GM06990 (cell line): ENCODE measurements at places on chromosomes 16 and 17.

DNA sequence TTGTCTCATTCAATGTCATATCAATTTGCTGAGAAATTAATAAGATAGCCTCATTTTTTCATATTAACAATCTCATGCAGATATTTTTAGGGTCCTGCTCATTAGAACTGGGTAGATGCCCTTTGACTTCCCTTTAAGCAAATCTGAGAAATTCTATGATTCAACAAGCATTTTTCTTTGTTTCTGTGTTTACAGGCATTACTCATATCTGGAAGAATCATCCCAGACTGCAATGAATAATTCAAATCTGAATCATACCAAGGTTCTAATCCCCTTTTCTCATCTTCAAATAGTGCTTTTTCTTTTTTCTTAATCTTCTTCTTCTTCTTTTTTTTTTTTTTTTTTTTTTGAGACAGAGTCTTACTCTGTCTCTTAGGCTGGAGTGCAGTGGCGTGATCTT, 69.2 kb upstream of the KIFC3 start:
- peak; percentile 15 for DNase-seq

GRCh38 chr16:87470332-87470731, 22.5 kb downstream of the ZCCHC14 start:
- no peak for DNase-seq

DNA sequence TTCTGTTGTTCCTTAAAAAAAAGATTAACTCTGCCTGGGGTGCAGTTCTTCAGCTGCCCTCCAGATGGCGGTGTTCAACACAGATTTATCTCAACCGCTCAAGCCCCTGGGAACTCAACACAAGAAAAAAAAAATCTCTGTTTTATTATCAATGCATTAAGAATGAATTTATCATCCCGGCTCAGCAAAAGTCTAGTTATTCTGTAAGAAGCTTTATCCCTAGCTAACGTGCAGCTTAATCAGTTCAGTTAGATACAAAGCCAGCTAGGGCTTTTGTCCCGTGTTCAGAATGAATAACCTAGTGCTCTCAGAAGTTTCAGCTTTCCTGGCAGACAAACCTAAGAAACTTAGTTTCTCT, 475.9 kb upstream of the CCL2 start:
- DNase-seq = peak; percentile 18

GRCh38 chr16:81752225-81752875, 26.7 kb upstream of the PLCG2 start:
- peak; percentile 84 for DNase-seq

DNA sequence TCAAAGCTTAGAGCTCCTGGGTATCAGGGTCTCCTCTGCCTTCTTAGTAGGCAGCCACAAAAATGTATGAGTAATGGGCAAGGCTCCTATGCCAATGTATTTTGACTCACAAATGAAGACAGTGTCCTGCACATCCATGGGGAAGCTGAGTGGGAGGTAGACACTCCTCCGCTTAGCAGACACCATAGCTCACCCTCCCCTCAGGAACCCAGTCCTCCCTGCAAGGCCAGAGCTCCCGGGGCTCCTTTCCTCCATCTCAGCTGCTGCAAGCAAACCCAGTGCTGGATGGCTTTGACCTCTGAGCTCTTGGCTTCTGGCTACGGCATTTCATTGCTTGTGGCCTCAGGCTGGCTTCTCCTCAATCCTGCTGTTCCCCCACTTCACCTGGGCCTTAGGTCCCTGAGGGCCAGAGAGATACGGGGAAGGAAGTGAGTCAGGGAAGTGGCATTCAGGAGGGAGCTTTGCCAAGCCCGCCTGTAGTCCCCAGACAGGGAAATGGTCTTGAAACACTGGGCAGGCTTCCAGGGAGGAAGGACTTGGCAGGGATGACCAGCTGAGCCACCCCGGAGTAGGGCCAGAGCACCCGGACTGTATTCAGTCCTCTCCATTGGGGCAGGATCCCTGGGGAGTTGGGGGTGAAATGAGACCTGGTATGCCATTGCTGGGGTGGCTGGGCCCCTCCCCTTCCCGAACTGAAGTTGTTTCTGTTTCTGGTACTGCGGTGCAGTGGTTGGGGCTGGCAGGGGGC, 4.5 kb downstream of the ABCC3 start:
- no peak for DNase-seq

DNA sequence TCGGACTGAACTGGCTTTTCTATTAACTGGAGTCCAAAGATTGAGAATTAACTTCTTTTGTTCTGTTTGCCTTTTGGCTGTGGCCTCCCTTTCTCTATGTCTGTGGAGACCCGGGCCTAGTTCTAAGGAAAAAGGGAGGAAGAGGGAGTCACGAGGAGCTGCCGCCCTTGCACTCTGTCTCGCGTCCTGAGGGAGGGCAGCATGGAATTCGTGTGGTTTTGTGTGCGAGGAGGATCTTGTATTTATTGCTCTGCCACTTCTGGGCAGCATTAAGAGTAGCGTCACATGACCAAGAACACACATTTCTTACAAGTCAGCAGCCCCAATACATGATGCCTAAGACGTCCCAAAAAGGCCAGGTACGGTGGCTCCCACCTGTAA, 23.6 kb downstream of the METTL22 start:
- no peak for DNase-seq

- DNase-seq = no peak
Measured at GRCh38 chr17:57915544-57915943, 39.7 kb downstream of the CUEDC1 start.

DNA sequence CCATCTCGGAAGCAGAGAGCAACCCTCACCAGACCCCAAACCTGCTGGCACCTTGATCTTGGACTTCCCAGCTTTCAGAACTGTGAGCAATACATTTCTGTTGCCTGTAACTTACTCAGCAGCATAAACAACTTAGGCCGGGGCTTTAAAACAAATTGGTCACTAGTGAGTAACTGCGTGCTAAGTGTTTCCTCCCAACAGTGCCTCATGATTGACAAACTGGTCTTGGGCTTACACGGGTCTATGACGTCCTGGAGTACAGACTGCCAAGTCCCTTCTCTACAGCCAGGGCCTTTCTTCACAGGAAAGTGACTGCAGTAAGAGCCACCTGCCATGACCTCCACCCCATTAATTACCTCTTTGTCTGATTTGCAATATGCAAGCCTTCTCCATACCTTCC, 136.7 kb downstream of the XYLT1 start:
- no peak for DNase-seq
